ENCODE measurements at places on chromosomes 5 and 9.

DNA sequence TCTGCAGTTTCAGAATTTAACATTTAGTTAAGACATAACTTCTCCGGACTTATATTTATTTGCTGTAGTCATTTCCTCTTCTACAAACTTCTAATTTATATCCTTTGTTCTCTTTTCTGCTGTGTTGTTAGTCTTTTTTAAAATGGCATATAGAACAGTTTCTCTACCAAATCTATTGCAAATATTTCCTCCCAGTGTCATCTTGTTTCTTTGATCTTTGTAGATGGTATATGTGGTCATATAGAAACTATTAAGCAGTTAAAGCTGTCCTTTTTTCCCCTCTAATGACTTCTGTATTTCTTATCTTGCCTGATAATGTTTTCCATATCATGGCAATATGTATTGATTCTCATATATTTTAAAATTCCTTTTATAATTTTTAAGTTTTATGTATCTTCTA lies 264.5 kb downstream of the MCTP1 start:
- no peak for DNase-seq

DNA sequence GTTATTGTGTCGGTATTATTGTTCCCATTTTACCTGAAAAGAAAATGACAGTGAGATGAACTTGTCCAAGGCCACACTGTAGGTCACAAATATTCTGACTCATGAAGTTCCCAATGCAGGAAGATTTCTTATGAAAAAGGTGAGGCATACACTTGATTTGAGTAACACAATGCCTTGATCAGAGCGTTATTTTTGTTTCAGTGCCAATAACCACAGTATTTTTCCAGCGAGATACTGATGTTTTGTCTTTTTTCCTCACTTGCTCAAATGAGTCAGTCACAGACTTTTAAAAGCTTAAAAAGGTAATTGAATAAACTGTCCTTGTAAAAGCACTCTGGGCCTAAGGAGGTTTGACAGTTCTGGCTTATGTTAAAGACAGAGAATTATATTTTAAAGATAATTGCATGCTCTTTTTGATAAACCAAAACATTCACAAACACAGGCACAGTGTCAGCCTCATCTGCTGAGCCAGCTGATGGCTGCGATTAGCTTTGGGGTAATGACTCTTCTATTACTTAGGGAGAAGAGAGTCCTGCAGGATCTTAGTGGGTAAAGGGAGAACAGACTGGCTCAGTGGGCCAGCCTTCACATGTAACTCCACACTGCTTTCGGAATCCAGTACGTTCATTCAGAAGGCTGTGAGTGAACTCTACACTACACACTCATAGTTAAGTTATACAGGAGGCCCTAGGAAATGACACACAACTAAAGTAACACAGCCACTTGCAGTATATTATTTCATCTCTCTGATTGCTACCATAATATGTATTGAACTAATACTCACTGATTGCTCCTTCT lies 165.5 kb upstream of the CD180 start:
- no peak for DNase-seq

DNA sequence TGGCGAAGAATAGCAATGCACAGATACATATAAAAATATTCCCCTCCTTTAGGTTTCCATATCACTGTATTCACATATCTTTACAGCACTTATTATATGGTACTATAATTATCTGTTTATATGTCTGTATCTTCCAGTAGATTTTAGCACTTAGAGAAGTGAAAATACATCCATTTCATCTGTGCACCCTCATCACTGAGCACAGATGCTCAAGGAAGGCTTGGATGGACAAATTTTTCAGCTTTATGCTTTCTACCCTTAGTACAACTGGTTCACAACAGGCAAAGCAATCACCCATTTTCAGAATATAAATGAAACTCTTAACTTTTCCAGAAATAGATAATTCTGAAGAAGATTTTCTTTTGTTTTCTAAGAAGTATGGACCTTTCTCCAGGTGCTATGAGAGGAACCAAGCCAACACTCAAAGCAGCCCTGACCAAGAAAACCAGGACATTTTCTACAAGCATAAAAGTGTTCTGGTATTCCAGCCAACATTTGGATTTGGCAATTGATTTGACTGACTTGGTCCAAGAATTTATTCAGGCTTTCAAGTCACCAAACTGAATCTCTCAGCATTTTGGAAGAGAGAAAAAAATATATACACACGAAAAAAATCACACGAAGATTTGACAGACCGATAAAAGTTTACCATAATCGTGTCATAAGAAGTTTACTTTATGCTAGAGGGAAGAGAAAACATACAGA lies 170.2 kb upstream of the CD180 start:
- DNase-seq: no peak

DNA sequence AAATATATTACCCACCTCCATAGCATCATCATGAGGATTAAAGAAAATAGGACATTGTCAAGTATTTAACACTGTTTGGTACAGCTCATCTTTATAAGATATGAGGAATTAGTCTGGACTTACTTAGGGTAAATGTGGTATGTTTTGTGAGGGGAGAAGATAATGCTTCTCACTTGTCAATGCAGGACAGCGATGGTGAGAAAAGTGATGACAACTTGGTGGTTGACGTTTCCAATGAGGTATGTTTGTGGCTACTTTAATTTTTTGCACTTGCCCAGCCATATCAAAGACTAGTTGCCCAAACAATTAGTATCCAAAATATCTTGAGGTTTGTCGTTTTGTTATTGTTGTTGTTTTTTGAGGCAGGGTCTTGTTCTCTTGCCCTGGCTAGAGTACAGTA lies 133.9 kb downstream of the TLE4 start:
- DNase-seq: no peak

DNA sequence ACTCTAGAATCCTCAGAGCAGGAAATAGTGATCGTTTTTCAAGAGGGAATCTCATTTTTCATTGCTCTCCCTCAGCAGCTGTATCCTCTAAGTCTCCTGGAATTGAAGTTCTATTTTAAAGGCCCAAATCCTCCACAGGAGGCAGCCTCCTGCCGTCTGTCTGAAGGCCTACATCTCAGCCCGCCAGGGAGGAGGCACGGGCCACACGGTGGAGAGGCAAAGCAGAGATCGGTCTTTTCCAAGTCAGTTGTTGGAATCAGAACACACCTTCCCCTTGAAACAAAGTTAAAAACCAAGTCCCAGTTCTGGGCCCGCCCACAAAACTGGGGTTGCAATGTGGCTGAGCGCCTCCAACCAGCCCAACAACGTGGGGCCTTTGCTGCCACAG lies 68.7 kb downstream of the RAPGEF1 start:
- no peak for DNase-seq

- DNase-seq: no peak
Observed at GRCh38 chr5:40991168-40991980, 79.8 kb downstream of the MROH2B start.

GRCh38 chr9:75593920-75594319 lies 296.6 kb upstream of the PCSK5 start:
- DNase-seq: no peak
